Stimulated activated CD4-positive, alpha-beta T cell treated with anti-CD3 and anti-CD28 coated beads, Interleukin-1b, Interleukin-23, amount 100 ng/mL, for 1 hour (primary cell): ENCODE measurements at places on chromosomes 3 and 15.

- DNase-seq: no peak
Measured at GRCh38 chr3:101068876-101069606, 75.8 kb upstream of the ABI3BP start.

- DNase-seq: no peak
Measured at GRCh38 chr15:34039790-34040113, 748 bp upstream of the AVEN start.

- DNase-seq: no peak
Measured at GRCh38 chr3:7607676-7608075, 746.8 kb downstream of the GRM7 start.

GRCh38 chr3:142224482-142225072 lies 808 bp downstream of the GK5 start:
- DNase-seq: no peak

DNA sequence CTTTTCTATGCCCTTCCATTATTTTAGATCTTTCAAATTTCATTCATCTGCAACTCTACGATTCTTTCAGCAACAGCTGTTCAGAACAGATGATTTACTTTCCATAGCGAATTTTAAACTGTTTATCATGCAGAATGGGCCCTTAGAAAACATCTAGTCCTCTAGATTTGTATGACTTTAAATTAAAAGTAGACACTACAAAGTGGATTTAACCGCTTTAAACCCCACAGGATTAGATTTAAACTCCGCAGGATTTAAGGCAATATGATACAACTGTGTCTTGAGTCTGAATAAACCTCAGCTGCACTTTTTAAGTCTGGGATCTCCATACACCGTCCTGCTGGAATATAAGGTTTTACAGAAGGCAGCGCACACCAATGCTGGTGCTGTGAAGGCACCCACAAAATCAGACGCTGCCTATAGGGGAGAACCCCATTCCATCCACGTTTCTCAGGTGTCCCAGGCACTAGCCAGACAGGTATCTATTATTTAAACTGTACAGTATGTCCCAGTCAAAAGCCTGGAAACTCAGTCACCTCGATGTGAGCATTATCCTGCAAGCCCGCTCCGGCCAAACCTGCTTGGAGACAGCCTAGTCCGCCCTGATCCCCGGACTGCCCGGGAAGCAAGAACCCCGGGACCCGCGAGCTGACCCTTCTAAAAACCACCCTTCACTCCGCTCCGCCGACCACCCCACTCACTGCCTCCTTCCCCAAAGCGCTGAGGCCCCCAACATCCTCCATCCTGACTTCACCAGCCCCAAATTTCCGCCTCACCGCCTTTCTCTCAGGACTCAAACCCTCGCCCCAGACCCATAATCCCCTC lies 768 bp downstream of the ANO10 start:
- no peak for DNase-seq
